Esophagus squamous epithelium (tissue), 5 donors: ENCODE measurements at places on chromosomes 13 and 19. TPM values are rescaled to one million over a fixed set of nuclear protein-coding genes. Genes with fewer than 3 reads are reported as not detected.

Gene PRR22
- 5.0 TPM for total RNA-seq

Gene PRSS57
- not detected for total RNA-seq

Gene CYP2B6
- not detected for total RNA-seq

Gene KRI1
- total RNA-seq = 19.1 TPM

Gene PSG11
- total RNA-seq = not detected

GRCh38 chr19:29685326-29685725 lies 20.1 kb downstream of the PLEKHF1 start:
- H3K4me3 ChIP-seq = no peak overlapping the region
- H3K27ac ChIP-seq = no peak overlapping the region
- no peaks in the 10 kb centered on the region for H3K36me3 ChIP-seq
- H3K27me3 ChIP-seq = no peaks in the 10 kb centered on the region
- DNase-seq = no peak
- H3K4me1 ChIP-seq = peaks cover 45% of the 10 kb centered on the region

DNA sequence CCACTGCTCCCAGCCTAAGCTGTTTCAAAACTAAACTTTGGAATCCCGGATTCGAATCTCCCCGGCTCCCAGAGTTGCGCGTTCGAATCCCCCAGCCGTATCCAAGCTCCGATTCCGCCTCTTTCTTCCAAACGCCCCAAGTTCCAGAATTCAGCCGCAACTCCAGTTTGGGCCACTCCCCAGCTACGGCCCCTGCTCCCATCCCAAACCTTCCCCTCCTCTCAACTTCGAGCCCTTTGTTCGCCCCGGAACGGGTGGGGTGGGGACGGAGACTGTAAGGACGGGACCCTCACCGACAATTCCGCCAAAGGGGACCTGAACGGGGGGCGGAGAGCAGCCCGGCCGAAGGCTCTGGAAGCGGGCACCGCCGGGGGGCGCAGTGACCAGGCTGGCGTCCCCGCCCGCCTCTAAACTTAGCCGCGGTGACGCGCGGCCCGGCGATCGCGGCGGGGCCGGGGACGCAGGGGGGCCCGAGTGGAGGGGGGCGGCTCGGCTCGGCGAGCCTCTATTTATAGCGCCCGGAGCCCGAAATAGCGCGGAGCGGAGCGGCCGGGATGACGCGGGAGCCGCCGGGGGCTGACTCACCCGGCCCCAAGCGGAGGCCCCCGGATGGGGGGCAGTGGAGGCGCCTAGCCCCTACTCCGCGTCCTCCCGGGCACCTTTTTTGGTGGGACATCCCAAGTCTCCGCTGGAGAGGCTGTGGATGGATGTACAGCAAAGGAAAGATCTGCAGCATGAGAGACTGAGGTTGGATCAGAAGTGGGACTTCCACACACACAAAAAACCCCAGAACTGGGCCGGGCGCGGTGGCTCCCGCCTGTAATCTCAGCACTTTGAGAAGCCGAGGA lies 4.9 kb upstream of the ERCC1 start:
- H3K27ac ChIP-seq = peak overlapping the region; percentile 82
- H3K4me1 ChIP-seq = peaks cover 18% of the 10 kb centered on the region
- H3K4me3 ChIP-seq = peak overlapping the region; percentile 20
- DNase-seq = no peak
- H3K27me3 ChIP-seq = no peaks in the 10 kb centered on the region
